A549 treated with RU486 at 1 μM for 4 hours (cell line): ENCODE measurements at places on chromosomes 5 and 9. TPM values are rescaled to one million over a fixed set of nuclear protein-coding genes. Genes with fewer than 3 reads are reported as not detected.

TPM2 gene
- 613 to 691 TPM (median 662 TPM) in 5 replicates for total RNA-seq

UBE2QL1 gene
- 0.10 to 0.18 TPM (median 0.15 TPM) in 5 replicates for total RNA-seq

ADAMTS2 gene
- total RNA-seq = 0.03 to 0.19 TPM (median 0.09 TPM) in 4 of 5 replicates, not detected in the other

HAPLN1 gene
- total RNA-seq = not detected in 5 replicates

CD74 gene
- not detected in 5 replicates for total RNA-seq

GAS1 gene
- total RNA-seq = 0.07 to 0.12 TPM (median 0.09 TPM) in 4 of 5 replicates, not detected in the other
